ENCODE measurements at places on chromosomes 3 and 15.

- no peak for DNase-seq
Measured at GRCh38 chr15:43913941-43914340, 87.1 kb downstream of the WDR76 start.

DNA sequence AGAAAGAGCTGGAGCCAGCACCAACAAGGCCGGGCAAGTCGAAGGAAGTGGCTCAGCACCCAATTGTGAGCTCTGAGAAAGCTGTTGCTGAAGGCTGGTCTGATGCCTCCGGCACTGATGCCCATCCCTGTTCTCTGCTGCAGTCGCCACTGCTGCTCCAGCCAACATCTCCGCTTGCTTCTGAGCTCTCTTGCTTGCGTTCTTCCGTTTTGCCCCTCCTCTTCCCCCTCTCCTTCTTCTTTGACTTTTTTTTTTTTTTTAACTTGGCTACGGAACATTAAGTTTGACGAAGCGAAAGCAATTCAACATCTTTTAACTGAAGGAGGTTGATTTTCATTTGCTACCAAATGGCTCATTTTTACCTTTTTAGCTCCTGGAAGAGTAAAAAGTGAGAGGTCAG lies 442.9 kb downstream of the MCTP2 start:
- DNase-seq = no peak

DNA sequence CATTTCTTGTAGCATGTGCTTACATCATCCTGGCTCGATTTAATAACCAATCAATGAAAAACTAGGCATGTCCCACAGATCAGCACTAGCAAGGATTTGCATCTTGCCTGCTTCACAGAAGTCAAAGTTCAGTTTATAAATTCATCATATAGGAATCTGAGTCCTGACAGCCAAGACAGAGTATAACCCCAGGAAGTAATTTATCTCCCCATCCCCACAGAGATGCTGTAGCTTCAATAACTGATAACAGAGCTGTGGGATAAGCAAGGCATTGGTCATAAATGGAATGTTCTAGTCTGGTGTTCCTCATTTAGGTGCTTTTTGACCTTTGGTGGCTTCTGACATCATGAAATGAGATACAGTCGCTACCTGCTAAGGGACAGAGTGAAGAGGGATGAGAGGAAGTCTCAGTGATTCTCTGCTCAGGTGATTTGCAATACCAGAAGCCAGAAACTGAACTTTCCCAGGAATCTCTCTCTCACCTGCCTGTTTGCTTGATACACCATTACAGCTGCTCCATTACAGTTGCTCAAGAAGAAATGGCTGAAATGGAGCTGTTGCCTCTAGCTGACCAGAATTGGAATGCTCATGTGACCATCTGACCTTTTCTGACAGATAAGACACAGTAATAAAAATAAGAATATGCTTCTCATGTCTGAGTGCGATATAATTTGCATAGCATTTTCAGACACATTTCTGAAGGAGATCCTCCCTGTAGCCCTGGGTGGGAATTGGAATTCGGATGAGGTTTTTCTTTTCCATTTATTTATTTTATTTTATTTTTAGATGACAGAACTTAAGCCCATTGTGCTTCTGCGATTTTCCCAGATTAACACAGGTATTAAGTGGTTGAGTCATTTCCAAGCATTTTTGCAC lies 217.1 kb upstream of the KCNMB2 start:
- DNase-seq = no peak

DNA sequence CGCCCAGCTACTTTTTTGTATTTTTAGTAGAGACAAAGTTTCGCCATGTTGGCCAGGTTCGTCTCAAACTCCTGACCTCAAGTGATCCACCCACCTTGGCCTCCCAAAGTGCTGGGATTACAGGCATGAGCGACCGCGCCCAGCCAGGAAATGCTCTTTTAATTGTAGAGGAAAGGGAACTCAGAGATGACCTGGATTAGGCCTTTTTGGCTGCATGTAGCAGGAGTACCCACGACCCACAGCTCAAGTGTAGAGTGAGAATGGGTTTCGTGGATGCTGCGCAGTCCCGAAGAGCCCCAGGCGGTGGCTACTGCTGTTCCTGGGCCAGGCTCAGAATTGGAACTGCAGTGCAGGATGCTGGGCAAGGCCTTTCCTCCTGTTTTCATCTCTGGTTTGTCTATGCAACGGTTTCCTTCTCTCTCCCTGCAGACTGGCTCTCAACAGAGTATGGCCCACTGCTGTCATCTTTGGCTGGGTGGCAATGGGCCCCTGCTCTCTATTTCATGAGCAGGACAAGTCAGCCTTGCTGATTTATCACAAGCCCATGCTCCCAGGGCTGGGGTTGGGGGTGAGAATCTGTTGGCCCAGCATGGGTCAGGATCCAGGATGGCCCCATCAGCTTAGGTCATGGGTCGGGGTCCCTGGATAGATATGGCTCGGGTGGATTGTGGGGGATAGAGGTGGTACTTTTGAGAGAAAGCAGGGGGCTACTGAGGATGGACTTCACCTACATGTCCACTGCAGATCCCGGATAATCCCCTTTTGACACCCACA lies 51.2 kb downstream of the GASK1A start:
- DNase-seq = no peak

- DNase-seq = peak; percentile 54
Measured at GRCh38 chr15:40511093-40511471, 40.3 kb downstream of the CHST14 start.

- DNase-seq = peak; percentile 65
Measured at GRCh38 chr3:50121072-50122032, 32.6 kb downstream of the RBM5 start.

GRCh38 chr15:99845009-99845408 lies 111.8 kb upstream of the LYSMD4 start:
- no peak for DNase-seq

GRCh38 chr15:62840526-62841268 lies 201.8 kb upstream of the TPM1 start:
- no peak for DNase-seq

DNA sequence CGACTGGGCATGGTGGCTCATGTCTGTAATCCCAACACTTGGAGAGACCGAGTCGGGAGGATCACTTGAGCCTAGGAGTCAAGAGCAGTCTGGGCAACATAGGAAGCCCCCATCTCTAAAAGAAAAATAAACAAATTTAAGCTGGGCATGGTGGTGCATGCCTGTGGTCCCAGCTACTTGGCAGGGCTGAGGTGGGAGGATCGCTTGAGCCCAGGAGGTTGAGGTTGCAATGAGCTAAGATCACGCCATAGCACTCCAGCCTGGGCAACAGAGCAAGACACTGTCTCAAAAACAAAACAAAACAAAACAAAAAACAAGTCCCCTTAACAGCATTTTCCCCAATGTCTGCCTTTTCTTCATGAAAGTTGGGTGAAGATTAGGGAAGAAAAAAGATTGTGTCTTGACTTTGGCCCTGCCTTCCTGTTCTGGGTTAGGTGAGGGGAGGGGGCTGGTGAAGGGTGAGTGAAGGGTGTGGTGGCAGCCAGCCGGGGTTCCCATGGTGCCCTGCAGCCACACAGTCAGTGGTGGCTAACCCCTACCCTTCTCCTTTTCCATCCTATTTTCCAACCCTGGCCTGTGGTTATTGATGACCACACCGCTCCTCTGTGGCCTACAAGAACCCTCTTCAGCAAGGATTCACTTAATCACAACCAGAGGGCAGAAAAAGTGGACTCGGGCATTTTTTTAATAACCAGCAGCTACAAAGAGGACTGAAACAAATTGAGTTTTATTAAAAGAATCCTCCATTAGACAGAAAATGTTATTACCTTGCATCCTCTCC lies 28.4 kb upstream of the SMAD3 start:
- DNase-seq = no peak

GRCh38 chr3:109874896-109875708 lies 537.8 kb upstream of the DPPA4 start:
- no peak for DNase-seq

- no peak for DNase-seq
Measured at GRCh38 chr3:81521855-81522254, 239.6 kb downstream of the GBE1 start.

GRCh38 chr15:57045741-57046382 lies 127.4 kb downstream of the TCF12 start:
- no peak for DNase-seq

- no peak for DNase-seq
Measured at GRCh38 chr3:53577506-53577905, 83.1 kb downstream of the CACNA1D start.

DNA sequence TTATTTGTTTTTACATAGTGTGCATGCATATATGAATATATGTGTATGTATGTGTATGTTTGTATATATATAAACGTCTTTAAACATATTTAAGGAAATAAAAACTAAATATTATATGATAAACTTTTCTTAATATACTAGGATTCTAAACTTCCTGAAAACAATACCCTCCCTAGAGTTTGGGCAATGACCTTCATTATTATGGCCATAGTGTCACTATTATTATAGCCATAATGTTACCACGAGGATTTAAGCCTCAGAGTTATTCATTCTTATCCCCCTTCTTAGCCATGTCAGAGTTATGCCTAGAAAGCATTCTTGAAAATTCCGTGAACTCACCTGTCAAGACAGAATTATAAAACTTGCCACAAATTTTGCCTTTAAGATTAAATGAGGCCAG lies 335.5 kb downstream of the ERC2 start:
- no peak for DNase-seq

DNA sequence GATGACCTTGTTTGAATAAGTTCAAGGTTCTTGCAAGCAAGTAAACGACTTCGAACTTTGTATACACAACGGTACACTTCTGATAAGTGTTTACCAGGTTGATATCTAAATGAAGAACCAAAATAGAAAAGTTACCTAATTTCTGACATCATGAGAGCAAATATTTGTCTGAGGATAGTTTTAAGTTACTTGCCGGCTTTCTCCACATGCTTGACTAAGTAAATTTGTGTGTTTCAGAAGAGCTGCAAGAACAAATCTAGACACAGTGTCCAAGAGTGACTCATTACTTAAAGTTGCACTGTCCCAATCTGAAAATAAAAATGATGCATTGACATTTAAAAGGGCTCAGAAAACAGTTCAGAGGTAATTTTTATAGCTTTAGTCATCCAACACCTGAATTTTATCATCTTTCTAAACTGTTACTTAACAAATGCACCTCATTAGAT lies 115.1 kb downstream of the HERC1 start:
- DNase-seq = no peak

DNA sequence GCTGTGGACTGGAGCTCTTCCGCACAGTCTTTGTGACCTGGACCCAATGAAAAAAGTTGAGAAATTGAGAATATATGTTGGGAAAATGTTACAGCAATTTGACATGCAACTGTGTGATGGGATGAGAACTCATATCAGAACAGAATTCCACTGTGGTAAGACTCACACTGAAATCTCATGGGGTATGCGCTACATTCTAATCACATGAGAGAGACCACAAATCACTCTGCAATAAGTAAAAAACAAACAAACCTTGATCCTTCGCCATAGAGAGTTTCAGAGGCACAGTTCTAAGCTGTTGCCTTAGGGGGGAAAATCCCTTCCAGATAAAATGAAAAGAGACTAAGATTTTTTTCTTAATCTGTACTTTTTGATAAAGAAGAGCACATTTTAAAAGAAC lies 37.3 kb downstream of the LMCD1 start:
- DNase-seq = no peak

GRCh38 chr3:105691633-105692032 lies 177.2 kb downstream of the CBLB start:
- DNase-seq = no peak

DNA sequence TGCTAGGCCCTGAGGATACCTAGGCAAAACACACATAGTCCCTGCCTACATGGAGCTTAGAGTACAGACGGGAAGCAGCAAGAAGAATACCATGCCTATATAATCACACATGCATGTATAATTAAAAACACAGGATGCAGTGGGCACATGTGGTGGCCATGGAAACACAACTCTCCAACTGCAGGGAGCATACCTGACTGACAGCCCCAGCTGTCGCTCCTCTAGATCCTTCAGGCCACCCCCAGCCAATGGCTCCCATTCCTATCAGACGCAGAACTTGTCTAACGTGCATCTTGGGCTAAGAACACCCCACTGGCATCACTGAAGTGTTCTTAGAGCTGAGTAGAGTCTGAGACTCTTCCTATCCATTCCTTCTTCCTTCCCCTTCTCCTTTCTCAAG lies 125.5 kb upstream of the FRMD4B start:
- DNase-seq = no peak

GRCh38 chr15:62391641-62392262 lies 226.7 kb upstream of the C2CD4B start:
- no peak for DNase-seq

All from GM18507 (cell line).